Foreskin keratinocyte (primary cell): ENCODE measurements at places on chromosomes 12 and 14.

DNA sequence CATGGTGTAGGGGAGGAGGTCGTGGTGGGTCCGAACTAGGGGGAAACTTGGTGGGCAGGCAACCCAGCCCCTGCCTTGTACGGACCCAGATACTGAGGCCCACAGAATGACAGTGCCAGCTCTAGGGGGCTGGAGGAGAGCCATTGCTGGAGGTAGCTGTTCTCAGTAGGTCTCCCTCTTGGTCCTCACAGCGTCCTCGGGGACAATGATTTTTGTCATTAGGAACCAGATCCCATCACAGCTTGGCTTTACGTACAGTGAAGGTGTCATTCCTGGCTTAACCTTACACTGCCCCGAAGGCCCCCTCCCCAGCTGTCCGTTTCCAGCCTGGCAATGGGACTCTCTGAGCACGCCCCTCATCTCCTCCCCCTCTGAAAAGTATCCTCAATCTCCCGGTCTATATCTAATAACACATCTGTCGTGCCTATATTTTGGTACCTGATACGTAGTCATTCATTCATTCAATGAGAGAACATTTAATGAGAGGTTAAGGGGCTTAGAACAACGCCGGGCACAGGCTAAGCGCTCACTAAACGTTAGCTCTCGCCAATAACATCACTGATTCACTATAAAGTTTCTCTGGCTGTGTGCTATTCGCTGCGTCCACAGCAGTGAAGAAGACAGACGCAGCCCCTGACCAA, 597 bp upstream of the DYNC1H1 start:
- no peak for DNase-seq

DNA sequence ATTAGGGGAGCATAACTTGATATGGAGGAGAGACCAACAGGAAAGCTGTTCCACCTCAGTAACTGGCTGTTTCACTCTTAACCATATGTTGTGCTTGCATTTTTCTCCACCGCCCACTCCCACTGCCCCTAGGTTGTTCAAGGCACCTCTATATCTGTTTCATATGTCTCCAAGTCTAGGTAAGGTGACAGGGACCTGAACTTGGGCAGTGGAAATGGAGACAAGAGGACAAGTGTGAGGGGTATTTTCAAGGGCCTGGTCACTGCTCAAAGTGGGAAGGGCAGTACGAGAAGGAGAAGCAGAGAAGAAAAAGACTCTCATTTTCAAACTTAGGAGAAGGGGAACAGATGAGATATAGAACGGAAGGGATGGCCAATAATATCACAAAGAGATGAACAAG, 3.1 kb downstream of the SLC38A1 start:
- DNase-seq, result no peak

- no peak for DNase-seq
Measured at GRCh38 chr12:92908108-92908507, 21.0 kb downstream of the EEA1 start.

- DNase-seq, result no peak
Measured at GRCh38 chr12:120015313-120015712, 26.3 kb downstream of the BICDL1 start.

GRCh38 chr12:116159175-116159574, 118.3 kb downstream of the MED13L start:
- no peak for DNase-seq

DNA sequence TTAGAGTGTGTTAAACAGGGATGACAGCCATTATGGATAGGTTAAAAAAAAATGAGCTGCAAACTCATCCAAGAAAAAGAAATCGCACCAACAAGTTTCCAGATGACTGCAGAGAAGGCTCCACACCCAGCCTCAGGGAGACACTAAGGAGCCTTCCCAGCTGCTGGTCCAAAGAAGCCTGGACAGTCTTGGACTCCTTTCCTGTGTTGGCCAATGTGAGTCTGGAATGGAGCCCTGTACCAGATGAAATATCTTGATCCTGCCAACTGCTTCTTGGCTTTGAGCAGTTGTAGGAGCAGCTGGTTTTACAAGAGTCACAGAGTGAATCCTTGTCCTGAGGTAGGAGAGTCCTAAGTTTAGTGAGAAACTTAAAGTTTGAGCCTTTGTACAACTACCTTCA, 44.5 kb downstream of the SLC38A1 start:
- DNase-seq, result no peak

DNA sequence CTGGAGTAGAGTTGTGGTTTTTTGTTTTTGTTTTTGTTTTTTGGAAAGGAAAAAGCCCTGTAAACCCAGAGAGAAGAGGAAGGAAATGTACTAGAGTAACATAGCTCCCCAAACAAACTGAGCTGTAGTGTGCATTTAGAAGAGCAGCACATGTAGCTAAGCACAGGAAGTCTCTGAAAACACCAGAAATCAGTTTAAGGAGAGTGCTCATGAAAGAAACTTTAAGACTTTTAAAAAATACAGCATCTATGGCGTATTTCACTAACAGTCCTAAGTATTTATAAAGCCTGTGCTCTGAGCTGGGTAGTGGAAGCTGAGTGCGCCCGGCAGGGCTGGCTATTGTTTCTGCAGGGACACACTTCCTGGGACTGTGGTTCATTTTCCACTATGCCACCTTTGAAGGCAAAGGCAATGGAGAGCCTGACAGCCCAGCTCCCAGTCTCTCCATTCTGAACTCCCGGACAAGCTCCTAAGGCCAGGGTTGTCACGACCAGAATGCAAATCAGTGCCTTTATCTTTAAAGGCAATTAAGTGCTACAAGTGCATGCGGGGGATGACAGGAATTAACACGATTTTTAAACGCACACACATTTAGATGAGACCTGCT, 45.4 kb downstream of the NIN start:
- no peak for DNase-seq

GRCh38 chr14:102829016-102829548, 51.8 kb downstream of the TRAF3 start:
- no peak for DNase-seq
